ENCODE measurements at places on chromosomes 1 and 21.
A peak's percentile ranks its signal among the peaks of the same experiment; 100 is the strongest.

- DNase-seq: no peak
These were observed 4.7 kb downstream of the C1orf35 start for GRCh38 chr1:228098323-228098931.

GRCh38 chr1:172089768-172090510 is 248.6 kb downstream of the DNM3 start:
- DNase-seq: peak; percentile 94

GRCh38 chr1:26540351-26540750 is 10.8 kb downstream of the RPS6KA1 start:
- DNase-seq: no peak

DNA sequence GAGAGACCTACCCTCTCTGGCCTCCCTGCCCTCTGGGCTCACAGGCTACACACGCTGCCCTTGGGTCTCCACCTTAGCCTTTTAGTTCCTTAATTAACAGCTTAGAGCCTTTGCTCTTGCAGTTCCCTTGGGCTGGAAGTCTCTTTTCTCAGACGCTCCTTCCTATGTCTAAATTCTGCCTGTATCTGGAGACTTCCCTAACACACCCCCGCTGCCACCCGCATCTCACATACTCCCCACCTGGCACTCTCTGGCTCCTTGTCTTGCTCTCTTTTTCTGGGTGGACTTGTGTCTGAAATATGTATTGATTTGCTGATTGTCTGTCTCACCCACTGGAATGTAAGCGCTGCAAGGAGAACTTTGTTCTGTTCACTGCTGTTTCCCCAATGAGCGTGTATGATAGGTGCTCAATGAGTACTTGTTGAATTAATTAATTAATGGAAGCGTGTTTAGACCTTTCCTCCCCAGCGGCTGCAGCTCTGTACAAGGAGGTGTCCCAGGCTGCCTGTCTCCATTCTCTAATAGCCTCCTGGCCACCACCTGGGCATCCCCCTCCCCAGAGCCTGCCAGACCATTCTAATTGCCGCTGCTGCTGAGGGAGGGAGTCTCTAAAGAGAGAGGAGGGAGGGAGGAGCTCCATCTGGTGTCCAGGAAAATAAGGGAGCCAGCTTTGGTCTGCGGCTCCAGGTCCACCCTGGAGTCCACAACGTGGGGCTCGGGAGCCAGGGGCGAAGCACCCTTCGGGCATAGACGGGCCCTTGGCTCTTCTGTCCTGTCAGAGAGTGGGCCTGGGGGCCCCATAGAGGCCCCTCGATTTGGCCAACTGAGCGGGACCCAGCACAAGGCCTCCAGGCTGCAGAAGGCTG is 95.4 kb downstream of the RNF220 start:
- DNase-seq: peak; percentile 23

Measured in PC-3 (cell line).